ENCODE measurements at places on chromosomes 11 and 22.

DNA sequence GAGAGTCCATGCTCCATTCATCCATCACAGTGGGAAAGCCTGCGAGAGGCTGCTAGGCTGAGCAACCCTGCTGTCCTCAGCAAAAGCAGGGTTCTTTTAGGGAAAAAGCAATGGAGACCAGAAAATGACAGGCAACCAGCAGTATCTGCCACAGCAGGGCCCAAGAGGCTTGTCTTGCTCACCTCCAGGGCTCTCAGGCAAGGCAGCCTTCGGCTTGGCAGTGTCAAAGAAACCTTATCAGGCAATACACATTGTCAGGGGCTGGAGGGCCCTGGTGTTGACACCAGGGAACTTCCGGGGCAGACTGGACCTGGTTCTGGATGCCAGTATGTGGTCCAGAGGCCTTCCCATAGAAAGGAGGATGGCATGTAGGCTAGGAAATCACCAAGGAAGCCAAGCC lies 10.2 kb upstream of the TLCD5 start:
- peaks cover 25% of the 10 kb centered on the region for H3K27me3 ChIP-seq
- H3K27ac ChIP-seq = no peak overlapping the region
- no peaks in the 10 kb centered on the region for H3K4me1 ChIP-seq
- no peak for DNase-seq
- H3K36me3 ChIP-seq = no peaks in the 10 kb centered on the region

DNA sequence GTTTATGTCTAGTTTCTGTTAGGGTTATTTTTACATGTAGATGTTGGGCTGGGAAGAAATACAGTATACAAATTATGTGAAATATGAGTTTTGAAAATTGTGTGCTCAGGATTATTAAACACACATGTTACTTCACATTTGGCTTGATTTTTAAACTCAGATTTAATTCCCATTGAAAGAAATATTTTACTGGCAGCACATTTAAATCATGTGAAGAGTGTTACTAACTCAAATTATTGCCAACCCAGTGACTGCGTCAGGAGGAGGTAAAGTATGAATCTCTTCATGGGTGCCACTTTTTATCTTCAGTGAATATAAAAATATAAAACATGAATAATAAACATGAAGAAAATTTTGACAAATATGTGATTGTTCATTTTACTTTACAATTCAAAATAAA lies 457.5 kb upstream of the CCDC179 start:
- DNase-seq = no peak
- H3K27ac ChIP-seq = no peak overlapping the region
- H3K27me3 ChIP-seq = no peaks in the 10 kb centered on the region

DNA sequence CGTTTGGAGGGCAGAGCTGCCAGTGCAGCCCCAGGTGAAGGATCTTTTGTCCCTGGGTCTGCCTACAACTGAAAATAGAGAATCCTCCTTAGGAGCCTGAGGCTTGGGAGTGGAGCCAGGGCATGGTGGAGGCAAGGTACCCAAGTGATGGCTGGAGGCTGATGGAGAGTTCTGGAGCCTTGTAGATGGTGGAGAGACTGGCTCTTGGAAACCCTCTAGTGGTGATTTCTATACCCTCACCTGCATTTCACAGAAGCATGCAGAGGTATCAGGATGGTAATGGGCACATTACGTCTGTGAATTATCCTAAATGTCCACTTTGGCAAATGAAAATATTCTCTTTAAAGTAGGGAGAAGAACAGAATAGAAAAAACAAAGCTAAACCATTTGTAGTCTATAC lies 44.4 kb downstream of the INSC start:
- no peaks in the 10 kb centered on the region for H3K36me3 ChIP-seq
- H3K4me3 ChIP-seq = no peak overlapping the region
- no peak overlapping the region for H3K27ac ChIP-seq
- no peak for DNase-seq

DNA sequence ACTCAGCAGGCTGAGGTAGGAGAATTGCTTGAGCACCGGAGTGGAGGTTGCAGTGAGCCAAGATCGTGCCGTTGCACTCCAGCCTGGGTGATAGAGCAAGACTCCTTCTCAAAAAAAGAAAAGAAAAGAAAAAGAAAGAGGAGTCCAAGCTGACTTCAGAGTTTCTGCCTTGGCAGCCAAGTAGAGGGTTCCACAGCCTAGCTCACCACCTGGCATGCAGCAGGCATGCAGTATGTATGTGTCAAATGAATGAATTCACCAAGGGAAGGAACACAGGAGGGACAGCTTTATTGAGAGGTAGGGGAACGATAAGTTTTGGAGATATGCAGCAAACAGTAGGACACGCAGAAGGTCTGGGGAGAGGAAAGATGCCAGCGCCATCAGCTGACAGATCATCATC lies 230.4 kb downstream of the BUD13 start:
- DNase-seq = no peak
- H3K4me1 ChIP-seq = no peaks in the 10 kb centered on the region
- H3K27me3 ChIP-seq = peaks cover 3% of the 10 kb centered on the region
- H3K4me3 ChIP-seq = no peak overlapping the region
- H3K36me3 ChIP-seq = no peaks in the 10 kb centered on the region
- no peak overlapping the region for H3K27ac ChIP-seq

- no peak overlapping the region for H3K4me3 ChIP-seq
- DNase-seq = no peak
- no peaks in the 10 kb centered on the region for H3K36me3 ChIP-seq
Measured at GRCh38 chr22:27456696-27457503, 344.7 kb downstream of the MN1 start.

GRCh38 chr11:128644576-128644975 lies 49.3 kb upstream of the FLI1 start:
- H3K27ac ChIP-seq = no peak overlapping the region
- peaks cover 1% of the 10 kb centered on the region for H3K36me3 ChIP-seq
- H3K27me3 ChIP-seq = peaks cover 13% of the 10 kb centered on the region

GRCh38 chr11:117332843-117333242 lies 5.2 kb downstream of the CEP164 start:
- peaks cover 9% of the 10 kb centered on the region for H3K4me1 ChIP-seq
- H3K4me3 ChIP-seq = no peak overlapping the region
- no peaks in the 10 kb centered on the region for H3K27me3 ChIP-seq
- no peak for DNase-seq

- no peak for DNase-seq
- no peak overlapping the region for H3K4me3 ChIP-seq
- H3K4me1 ChIP-seq = no peaks in the 10 kb centered on the region
- H3K27ac ChIP-seq = no peak overlapping the region
- H3K27me3 ChIP-seq = peaks cover 10% of the 10 kb centered on the region
Measured at GRCh38 chr11:70819022-70819421, 420.7 kb downstream of the CTTN start.

Measured in activated T-helper 1 cell treated with anti-CD3 and anti-CD28 coated beads, Interleukin-12 subunit alpha, Interleukin-12 subunit beta, Interleukin-2, Interleukin-4 antibody, amounts not matched to agents 30 ng/mL and 10 ng/mL and 1 ng/mL, durations not matched to agents 14 hours and 24 hours and 36 hours (primary cell).